Trophoblast cell (in vitro differentiated cells and primary cell): ENCODE measurements at places on chromosomes 5 and 9.
A peak's percentile ranks its signal among the peaks of the same experiment; 100 is the strongest.

GRCh38 chr9:123033864-123034601, 566 bp downstream of the GPR21 start:
- DNase-seq, result no peak

DNA sequence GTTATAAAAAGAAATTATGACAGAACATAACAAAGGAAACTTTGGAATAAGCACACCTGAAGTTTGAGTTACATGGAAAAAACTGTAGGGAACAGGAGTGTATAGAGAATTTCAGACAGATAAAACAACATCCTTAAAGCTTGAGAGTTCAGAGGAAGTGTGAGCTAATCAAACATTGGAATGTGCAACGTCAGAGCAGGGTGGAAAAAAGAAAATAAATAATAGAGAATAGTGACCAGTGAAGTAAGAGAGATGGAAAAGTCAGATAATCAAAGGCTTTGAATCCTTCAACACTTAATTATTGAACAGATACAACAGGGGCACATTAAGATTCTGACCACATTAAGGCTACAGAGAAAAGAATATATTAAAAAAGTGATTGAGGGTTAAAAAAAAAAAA, 128.5 kb upstream of the CDH10 start:
- no peak for DNase-seq

- no peak for DNase-seq
Observed at GRCh38 chr9:70601000-70601951, 186.8 kb upstream of the KLF9 start.

- no peak for DNase-seq
Observed at GRCh38 chr9:116587919-116588318, 99.2 kb upstream of the TRIM32 start.

DNA sequence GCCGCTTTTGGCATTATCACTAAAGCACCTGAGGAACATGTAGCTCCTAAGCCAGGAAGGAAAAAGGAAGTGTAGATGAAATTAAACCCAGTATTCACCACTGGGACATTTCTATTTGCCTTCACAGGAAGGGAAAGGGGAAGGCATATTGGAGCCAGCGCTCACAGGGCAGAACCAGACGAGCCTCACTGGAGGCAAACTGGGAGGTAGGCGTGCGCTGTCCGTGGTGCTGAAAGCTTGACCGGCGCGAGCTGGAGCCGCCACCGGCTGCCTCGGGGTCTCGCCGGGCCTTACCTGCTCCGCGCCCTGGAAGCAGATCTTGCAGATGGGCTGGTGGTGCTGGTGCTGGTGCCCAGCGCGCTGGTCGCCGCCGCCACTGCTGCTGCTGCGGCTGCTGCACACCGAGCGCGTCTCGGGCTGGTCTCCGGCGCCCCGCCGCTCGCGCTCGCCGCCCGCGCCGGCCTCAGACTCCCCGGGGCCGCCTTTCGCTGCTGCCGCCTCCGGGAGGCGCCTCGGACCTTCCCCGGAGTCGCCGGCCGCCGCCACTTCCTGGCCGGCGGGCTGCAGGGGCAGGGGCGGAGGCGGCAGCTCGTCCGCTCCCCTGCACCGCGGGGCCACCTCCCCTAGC, 732 bp downstream of the MARCHF11 start:
- DNase-seq, result peak; percentile 58

- DNase-seq, result no peak
Observed at GRCh38 chr5:170470808-170471404, 32.9 kb upstream of the KCNIP1 start.

GRCh38 chr9:97601228-97601898, 31.8 kb downstream of the TSTD2 start:
- no peak for DNase-seq

DNA sequence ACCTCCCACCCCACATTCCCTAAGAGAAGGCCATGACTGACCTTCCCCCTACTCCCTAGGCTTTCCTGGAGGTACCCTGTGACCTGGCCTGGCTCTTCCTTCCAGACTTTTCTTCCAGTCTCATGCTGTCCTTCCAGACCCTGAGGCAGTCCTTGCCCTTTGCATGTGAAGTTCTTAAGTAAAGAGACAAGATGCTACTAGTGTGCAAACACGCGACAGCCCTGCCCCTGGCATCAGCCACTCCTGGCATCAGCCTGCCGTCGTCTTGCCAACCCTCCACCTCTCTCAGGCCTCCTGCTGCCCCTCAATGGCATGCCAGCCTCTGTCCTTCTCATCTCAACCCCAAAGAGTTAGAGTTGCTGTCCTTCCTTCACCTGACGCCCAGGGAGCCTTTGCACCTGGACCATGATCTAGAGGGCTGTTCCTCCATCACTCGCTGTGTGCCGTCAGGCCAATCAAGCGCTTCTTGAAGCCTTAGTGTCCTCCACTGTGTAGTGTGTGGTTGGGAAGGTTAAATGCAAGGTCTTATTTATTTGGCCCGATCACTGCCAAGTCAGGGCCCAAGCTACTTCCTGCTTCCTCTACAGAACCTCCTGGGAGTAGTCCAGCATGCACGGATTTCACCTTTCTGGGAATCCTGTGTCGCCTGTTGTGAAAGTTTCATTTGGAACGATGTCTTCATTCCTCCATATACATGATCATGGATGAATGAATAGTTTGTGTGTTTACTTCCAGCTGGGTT, 61.9 kb downstream of the WWC1 start:
- DNase-seq, result no peak

- DNase-seq, result no peak
Observed at GRCh38 chr9:14748373-14748772, 25.8 kb upstream of the CER1 start.

DNA sequence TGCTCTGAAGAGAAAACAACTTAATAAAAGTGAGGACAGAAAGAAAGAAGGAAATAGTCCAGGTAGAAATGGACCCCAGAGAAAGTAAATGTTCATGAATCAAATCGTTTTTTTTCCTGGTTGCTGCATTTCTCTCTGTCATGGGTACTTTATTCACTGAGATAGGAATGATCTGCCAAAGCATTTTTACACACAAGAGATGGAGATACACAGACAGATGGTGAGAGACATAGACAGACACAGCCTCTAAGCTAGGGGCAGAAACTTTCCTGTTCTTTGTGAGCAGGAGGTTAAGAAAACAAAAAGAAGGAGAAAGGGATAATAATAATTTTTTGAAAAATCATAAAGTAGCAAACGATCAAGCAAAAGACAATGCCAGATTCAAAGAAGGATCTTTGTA, 73.7 kb downstream of the ASTN2 start:
- no peak for DNase-seq

- DNase-seq, result peak; percentile 25
Observed at GRCh38 chr9:91033797-91034196, 232.2 kb downstream of the SYK start.

DNA sequence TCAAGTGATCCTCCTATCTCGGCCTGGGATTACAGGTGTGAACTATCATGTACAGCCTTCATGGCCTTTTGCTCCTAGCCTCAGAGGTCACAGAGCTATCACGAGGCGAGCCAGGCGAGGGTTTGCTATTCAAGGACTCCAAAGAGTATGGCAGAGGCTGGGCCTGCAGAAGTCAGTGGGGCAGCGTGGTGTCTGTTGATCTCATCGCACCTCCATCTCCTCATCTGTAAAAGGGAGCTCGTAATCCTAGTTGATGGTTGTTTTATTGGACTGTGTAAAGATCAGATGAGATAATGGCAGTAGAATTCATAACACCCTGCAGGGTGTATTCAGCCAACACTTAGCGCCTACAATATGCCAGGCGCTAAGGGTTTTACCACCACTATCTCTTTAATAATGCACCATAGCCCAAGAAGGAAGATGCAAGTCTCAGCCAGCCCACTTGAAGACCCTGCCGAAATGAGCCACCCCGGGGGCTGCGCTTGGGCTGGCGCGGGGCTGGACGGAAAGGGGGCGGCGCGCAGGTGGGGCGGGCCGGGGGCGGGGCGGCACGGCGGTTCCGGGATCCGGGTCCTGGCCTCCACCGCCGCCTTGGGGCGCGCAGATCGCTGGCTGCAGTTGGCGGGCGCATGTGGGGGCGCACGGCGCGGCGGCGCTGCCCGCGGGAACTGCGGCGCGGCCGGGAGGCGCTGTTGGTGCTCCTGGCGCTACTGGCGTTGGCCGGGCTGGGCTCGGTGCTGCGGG, at the start of gene GALNT12:
Gene GALNT12, plus strand, starts transcription at position 601 of the 744 bp plus-strand sequence. Its CDS starts 29 bp downstream, at position 630.
- no peak for DNase-seq

- DNase-seq, result no peak
Observed at GRCh38 chr5:180069589-180070247, 1.8 kb downstream of the RNF130 start.

- DNase-seq, result no peak
Observed at GRCh38 chr9:126309427-126310189, 17.0 kb upstream of the MVB12B start.

DNA sequence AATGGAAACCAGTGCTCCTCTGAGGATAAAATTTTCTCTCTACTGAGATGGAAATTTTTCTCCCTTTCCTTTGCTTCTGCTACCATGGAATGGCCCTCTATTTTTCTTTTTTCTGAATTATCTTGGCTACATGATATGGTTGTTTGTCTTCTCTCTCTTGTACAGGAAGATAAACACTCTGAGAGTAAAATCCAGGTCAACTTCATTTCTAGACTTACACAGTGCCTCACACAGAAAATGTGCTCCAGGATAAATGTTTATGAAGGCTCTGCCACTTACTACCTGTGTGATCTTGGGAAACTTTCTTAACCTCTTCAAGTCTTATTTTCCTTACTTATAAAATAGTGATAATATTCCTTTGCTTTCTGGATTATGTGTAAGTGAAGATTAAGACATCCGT, 153.9 kb downstream of the PRELID2 start:
- no peak for DNase-seq

GRCh38 chr9:93648836-93649235, 72.5 kb downstream of the PHF2 start:
- DNase-seq, result no peak

DNA sequence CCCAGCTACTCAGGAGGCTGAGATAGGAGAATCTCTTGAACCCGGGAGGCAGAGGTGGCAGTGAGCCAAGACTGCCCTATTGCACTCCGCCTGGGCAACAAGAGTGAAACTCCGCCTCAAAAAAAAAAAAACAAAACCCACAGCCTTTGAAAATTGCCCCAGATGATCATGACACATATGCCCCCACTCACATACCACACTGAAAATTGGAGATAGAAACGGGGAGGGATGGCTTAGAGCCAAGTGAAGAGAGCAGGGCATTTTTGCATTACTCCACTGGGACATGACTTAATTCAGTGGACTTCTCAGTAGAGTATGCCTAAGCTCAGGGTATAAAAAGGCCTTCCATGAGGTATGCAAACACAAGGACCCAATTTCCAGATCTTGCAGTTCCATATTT, 309.3 kb downstream of the BNC2 start:
- DNase-seq, result no peak

DNA sequence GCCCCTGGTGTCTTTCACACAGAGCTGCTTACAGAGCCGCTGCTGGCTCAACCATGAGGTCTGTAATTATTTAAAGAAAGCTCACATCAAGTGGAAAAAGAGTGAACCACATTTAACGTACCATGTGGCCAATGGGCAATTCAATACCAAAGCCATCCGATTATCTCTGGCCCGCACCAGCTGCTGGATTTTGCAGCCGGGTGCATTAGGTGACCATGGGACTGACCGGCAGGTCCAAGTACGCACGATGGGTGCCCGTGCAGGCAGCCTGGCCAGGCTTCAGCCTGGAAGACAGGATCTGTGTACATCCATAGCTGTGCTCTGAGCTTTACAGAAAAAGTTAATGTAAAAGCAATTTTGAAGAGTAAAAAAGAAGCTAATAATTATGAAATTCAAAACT, 20.5 kb downstream of the PPARGC1B start:
- DNase-seq, result no peak

DNA sequence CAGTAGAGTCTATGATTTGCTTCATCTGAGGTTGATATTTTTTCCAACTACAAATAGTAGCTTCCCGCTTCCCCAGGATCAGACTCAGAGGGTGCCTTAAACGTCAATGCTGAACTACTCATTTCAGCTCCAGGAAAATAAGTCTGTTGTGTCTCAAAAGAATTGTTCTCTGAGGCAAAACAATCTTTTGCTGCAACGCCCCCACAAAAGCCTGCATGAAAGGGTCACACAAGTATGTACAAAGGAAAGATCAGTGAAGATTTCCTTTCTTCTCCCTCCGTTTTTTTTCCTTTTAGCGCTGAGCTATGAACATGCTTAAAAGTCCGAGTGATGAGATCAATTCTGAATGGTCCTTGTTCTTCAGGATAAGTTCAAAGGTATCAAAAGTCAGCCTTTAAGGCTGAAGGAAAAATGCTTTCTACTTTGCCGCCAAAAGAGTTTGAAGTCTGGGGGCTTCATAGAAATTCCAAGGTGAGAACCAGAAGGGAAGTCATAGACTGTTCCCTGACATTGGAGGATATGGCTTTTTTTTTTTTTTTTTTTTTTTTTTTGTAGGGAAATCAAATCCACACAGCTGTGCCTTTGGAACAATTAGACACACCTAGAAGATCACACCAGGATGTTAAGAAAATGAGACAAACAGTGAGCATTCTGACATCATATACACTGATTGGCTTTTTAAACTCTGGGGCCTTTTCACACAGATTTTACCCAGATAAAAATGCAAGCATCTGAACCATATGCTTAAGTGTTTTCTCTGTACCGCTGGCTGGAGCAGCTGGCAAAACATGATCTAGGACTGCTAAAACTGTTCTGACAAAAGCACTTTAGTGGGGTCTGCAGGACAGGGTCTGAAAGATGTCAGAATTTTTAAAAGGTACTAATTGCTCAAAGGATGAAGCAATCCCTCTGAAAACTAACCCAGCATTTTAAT, 329.3 kb downstream of the ENC1 start:
- DNase-seq, result no peak

DNA sequence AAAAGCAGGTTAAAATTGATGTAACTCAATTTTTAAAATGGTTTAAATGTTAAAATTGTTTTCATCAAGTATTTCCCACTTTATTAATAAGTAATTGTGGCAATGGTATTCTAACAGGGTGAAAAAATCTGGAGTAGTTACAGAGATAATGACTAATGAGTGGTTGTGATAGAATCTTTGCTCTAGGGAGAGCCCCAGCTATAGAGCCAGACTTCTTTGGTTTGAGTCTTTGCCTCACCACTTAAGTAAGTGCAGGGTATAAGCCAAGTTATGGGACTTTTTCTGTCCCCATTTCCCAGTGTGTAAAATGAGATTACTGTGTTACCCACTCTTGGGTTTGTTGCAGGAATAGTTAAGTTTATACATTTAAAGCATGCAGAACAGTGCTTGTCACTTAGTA, 158.1 kb downstream of the FER start:
- DNase-seq, result peak; percentile 7

- DNase-seq, result no peak
Observed at GRCh38 chr9:95341293-95341962, 23.9 kb upstream of the FANCC start.

DNA sequence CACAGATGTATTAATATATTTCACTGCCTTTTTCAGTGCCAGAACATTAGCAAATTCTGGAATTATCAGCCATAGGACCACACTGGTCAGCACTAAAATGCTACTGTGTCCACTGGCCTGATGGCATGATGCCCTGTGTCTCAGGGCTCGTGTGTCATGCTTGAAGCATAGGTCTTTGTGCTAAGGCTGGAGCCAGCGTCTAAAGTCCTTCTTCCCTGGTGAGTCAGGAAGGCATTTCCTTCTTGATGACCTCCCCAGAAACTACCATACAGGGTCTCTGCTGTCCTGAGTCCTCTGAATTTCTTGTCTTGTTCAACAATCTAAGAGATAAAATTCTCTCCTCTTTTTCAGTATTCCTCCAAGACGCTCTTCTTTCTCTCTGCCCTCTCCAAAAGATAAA, 489.9 kb downstream of the PSAT1 start:
- DNase-seq, result no peak

- DNase-seq, result peak; percentile 63
Observed at GRCh38 chr9:38371495-38371894, 21.0 kb upstream of the ALDH1B1 start.

GRCh38 chr5:137344723-137345322, 154.3 kb downstream of the SPOCK1 start:
- peak; percentile 93 for DNase-seq

- peak; percentile 89 for DNase-seq
Observed at GRCh38 chr9:15837079-15837679, 284.3 kb downstream of the CCDC171 start.
